ENCODE measurements at places on chromosomes 12 and 14. TPM values are rescaled to one million over a fixed set of nuclear protein-coding genes. Genes with fewer than 3 reads are reported as not detected.

The OR5AU1 gene
- not detected for total RNA-seq

GRCh38 chr14:90301668-90302090, 30.1 kb downstream of the NRDE2 start:
- no peaks in the 10 kb centered on the region for H3K36me3 ChIP-seq
- H3K4me1 ChIP-seq: peaks cover 23% of the 10 kb centered on the region
- peak; percentile 71 for DNase-seq
- H3K27me3 ChIP-seq: no peaks in the 10 kb centered on the region

GRCh38 chr14:104676694-104677511, 12.5 kb upstream of the INF2 start:
- no peaks in the 10 kb centered on the region for H3K27me3 ChIP-seq
- peak overlapping the region; percentile 97 for H3K27ac ChIP-seq
- H3K36me3 ChIP-seq: no peaks in the 10 kb centered on the region
- H3K4me3 ChIP-seq: peak overlapping the region; percentile 41

The SCNN1A gene
- not detected for total RNA-seq

The RPL10L gene
- total RNA-seq: not detected

- no peak overlapping the region for H3K27ac ChIP-seq
- H3K4me1 ChIP-seq: peaks cover 7% of the 10 kb centered on the region
- H3K27me3 ChIP-seq: peaks cover 47% of the 10 kb centered on the region
- DNase-seq: peak; percentile 12
These were observed 384.8 kb downstream of the BMP4 start for GRCh38 chr14:53571641-53572328.

DNA sequence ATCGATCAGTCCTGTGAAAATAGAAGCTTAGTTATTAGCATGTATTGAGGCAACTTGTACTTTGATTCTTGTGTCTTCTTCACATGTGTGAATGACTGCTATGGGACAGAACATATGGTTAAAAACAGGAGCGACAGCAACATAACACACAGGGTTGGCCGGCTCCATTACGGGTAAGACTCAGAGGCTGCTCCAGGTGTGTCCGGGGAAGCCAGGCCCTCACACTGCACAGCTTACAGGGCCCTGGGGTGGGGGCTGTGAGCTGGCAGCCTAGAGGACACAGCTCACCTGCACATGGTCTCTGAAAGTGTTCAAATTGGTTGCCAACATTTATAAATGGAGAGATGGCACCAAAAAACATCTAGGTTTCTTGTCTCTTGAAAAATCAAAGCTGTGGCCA, 31.1 kb downstream of the TCHP start:
- H3K4me1 ChIP-seq: no peaks in the 10 kb centered on the region
- peaks cover 27% of the 10 kb centered on the region for H3K36me3 ChIP-seq

The NKX2-1 gene
- total RNA-seq: not detected

The TMEM30B gene
- 0.24 TPM for total RNA-seq

DNA sequence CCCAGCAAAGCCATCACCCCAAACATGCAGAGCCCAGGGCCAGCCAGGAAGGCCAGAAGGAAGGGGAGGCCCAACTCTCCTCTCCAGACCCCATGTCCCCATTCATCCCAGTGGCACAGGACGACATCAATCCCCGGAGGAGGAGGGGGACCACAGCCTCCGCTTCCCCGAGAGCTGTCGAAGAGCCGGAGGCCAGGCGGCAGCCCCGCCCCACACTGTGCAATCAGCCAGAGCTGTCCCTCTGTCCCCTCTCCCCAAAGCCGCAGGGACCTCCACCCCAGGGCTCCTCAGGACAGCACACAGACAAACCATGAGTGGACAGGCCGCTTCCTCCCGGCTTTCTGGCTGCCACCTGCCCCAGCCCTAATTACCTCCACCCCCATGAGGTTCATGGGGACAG, 16.8 kb downstream of the RAB35 start:
- no peak overlapping the region for H3K4me3 ChIP-seq
- DNase-seq: no peak
- no peaks in the 10 kb centered on the region for H3K27me3 ChIP-seq
- no peak overlapping the region for H3K27ac ChIP-seq
- no peaks in the 10 kb centered on the region for H3K4me1 ChIP-seq

DNA sequence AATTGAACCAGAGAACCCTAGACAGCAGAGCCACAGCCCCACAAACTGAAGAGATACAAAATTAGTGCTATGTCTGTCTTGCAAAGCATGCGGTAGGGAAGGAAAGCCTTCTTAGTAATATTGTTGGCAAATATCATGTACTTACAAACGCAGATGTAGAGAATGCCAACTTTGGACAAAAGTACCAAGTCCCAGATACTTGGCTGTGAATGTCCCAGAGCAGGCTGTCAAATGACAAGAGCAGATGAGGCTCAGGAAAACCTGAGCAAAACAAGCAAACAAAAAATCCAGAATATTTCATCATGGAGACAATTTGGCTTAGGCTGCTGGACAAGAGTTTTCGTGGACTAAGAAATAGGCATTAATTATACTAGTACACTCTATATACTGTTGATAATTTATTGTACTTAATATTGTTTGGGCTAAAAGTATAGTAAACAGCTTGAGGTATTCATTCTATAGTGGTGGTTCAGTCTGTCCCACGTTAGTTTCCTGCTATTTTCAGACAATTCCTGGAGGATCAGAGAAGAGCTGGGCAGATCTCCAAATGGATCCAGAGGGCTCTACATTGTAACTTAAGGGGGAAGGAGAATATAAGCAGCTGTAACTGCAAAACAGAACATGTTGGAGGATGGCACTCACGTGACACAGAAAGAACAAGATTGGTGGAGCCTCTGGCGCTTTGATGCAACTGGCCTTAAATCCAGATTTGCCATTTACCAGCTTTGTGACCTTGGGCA, 329.8 kb downstream of the ATP23 start:
- no peak for DNase-seq
- H3K4me3 ChIP-seq: no peak overlapping the region
- no peaks in the 10 kb centered on the region for H3K27me3 ChIP-seq
- no peak overlapping the region for H3K27ac ChIP-seq
- no peaks in the 10 kb centered on the region for H3K4me1 ChIP-seq

DNA sequence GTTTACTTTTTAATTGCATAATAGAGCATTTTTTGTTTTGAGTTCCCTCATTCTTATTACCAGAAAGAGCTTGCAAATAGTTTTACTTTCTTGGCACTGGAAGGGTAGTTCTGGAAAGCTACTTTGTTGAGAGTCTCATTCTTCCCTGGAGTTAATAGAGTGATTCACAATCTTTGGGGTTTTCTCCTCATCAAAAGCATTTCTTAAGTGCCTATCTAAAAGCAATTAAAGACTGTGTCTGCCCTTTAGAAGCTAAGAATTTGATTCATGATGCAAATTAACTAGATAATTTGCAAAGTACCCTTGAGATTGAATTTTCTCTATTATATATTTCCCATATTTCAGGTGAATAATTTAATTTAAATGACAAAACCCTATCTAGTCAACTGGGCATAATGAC, 8.1 kb upstream of the BMAL2 start:
- no peak for DNase-seq
- H3K4me1 ChIP-seq: no peaks in the 10 kb centered on the region
- no peak overlapping the region for H3K27ac ChIP-seq
- no peaks in the 10 kb centered on the region for H3K27me3 ChIP-seq

- no peaks in the 10 kb centered on the region for H3K4me1 ChIP-seq
- no peaks in the 10 kb centered on the region for H3K36me3 ChIP-seq
- DNase-seq: peak; percentile 54
- no peak overlapping the region for H3K27ac ChIP-seq
These were observed 46.5 kb upstream of the SAV1 start for GRCh38 chr14:50714450-50715073.

- no peak overlapping the region for H3K27ac ChIP-seq
- H3K4me3 ChIP-seq: no peak overlapping the region
- no peak for DNase-seq
- no peaks in the 10 kb centered on the region for H3K4me1 ChIP-seq
- no peaks in the 10 kb centered on the region for H3K36me3 ChIP-seq
- no peaks in the 10 kb centered on the region for H3K27me3 ChIP-seq
These were observed 113.3 kb downstream of the TTC8 start for GRCh38 chr14:88937706-88938105.

The CORO1C gene
- total RNA-seq: 208 TPM

The EPYC gene
- total RNA-seq: not detected

- H3K36me3 ChIP-seq: peaks cover 15% of the 10 kb centered on the region
- H3K27me3 ChIP-seq: no peaks in the 10 kb centered on the region
- no peak overlapping the region for H3K27ac ChIP-seq
- no peak for DNase-seq
- H3K4me1 ChIP-seq: no peaks in the 10 kb centered on the region
These were observed 39.5 kb downstream of the PROX2 start for GRCh38 chr14:74836251-74836960.

DNA sequence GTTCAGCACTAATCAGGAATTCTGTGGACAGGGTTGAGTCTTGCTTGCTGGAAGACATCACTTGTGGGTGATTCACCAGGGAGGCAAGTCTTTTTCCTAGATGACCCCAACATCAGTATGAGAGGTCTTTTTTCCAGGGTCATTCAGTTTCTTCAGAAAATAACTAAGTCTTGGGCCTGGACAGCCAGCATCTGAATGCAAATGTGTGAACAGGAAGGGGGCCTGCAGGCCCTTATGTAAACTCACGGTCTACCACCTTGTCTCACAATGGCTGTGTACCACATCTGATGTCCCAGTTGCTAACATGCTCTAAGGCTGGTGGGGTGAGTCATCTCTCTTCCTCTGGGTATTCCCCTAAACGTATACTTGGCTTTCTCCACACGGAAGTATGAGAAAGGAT, 79.2 kb downstream of the HECTD4 start:
- H3K4me3 ChIP-seq: no peak overlapping the region
- H3K4me1 ChIP-seq: peaks cover 6% of the 10 kb centered on the region
- peaks cover 3% of the 10 kb centered on the region for H3K36me3 ChIP-seq

The COX8C gene
- not detected for total RNA-seq

- H3K4me3 ChIP-seq: no peak overlapping the region
- peaks cover 6% of the 10 kb centered on the region for H3K4me1 ChIP-seq
- no peaks in the 10 kb centered on the region for H3K36me3 ChIP-seq
- no peak overlapping the region for H3K27ac ChIP-seq
These were observed 82.3 kb downstream of the DENND5B start for GRCh38 chr12:31508436-31509150.

The DPY19L2 gene
- 7.5 TPM for total RNA-seq

- no peaks in the 10 kb centered on the region for H3K27me3 ChIP-seq
- H3K36me3 ChIP-seq: no peaks in the 10 kb centered on the region
- H3K4me1 ChIP-seq: peaks cover 14% of the 10 kb centered on the region
- H3K27ac ChIP-seq: no peak overlapping the region
- no peak for DNase-seq
These were observed 1021.5 kb upstream of the TMEM132C start for GRCh38 chr12:127245437-127245836.

GRCh38 chr12:48965298-48965838, 6.2 kb downstream of the WNT10B start:
- no peak overlapping the region for H3K4me3 ChIP-seq
- H3K4me1 ChIP-seq: peaks cover 5% of the 10 kb centered on the region
- peaks cover 10% of the 10 kb centered on the region for H3K27me3 ChIP-seq
- H3K27ac ChIP-seq: no peak overlapping the region

DNA sequence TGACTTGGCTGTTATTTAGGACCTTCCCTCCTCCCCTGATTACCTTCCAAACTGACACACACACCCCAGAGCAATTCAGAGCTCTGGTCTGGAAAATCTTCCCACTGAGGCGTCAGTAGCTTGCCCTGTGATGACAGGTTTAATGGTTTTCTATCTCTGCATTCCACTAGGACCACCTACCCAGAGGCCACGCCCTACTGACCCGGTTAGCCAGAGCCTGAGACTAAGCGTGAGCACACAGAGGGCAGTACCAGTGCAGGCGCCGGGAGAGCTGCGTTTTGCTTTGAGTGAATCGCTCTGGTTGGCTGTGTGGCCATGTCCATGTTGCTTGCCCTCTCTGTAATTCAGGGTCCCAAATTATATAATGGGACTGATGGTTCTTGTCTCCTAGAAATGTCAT, 36.2 kb upstream of the ATP2A2 start:
- no peaks in the 10 kb centered on the region for H3K27me3 ChIP-seq
- H3K36me3 ChIP-seq: no peaks in the 10 kb centered on the region
- H3K4me1 ChIP-seq: no peaks in the 10 kb centered on the region
- no peak overlapping the region for H3K27ac ChIP-seq
- H3K4me3 ChIP-seq: no peak overlapping the region
- no peak for DNase-seq

- no peaks in the 10 kb centered on the region for H3K36me3 ChIP-seq
These were observed 160.5 kb downstream of the PAH start for GRCh38 chr12:102756530-102756929.

DNA sequence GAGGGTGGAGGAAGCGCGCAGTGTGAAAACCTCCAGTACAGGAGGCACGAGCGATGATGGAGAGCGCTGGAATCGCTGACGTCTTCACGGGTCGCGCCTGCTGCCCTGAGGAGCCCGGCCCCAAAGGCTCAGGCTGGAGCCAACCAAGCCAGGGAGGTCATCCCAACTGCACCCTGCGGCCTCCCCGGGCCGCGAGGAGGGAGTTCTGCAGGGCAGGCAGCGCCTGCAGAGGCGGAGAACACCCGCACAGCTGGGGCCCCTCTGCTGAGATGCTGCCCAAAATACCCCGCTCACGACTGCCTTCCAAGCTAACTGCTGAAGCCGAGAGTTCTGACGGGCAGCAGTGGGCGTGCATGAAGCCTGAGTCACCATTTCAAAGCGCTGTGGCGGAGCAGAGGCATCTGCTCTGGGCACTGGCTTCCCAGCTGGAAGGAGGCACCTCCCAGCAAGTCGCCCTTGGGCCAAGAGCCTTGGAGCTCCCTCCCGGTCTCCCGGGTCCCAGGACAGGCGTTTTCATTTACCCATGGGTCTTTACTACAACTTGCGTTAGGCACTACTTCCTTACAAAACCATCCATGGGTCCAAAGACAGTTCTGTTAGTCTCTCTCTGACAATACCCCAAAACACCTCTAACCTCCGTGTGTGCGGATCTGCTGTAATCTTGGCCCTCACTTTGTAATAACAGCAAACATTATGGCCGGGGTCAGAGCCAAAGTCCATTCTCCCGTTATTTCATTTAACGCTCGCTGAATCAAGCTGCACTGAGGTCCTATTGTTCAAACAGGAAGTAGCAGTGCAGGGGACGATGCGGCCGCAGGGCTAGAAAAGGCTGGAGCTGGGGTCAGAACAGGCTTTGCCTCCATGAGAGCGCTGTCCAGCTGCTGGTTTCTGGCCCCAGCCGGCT, 60.1 kb upstream of the RIMBP2 start:
- no peaks in the 10 kb centered on the region for H3K27me3 ChIP-seq
- peak overlapping the region; percentile 8 for H3K4me3 ChIP-seq
- H3K36me3 ChIP-seq: no peaks in the 10 kb centered on the region
- H3K4me1 ChIP-seq: no peaks in the 10 kb centered on the region
- H3K27ac ChIP-seq: no peak overlapping the region

DNA sequence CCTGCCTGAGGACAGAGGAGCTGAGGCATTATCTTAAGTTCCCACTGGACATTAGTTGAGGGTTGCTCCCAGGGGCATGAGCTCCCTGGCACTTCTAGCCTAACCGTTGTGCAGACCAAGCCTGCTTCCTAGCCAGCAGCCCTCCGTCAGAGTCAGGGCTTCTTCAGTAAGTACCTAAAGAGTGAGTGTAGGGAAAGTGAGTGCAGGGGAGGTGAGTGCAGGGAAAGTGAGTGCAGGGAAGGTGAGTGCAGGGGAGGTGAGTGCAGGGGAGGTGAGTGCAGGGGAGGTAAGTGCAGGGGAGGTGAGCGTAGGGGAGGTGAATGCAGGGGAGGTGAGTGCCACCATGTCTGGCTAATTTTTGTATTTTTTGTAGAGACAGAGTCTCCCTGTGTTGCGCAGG, 190.5 kb downstream of the ESRRB start:
- H3K4me1 ChIP-seq: no peaks in the 10 kb centered on the region
- H3K4me3 ChIP-seq: no peak overlapping the region
- H3K36me3 ChIP-seq: no peaks in the 10 kb centered on the region
- no peaks in the 10 kb centered on the region for H3K27me3 ChIP-seq

GRCh38 chr14:104439625-104440024, 139.9 kb upstream of the C14orf180 start:
- H3K4me1 ChIP-seq: no peaks in the 10 kb centered on the region
- H3K36me3 ChIP-seq: no peaks in the 10 kb centered on the region
- no peak overlapping the region for H3K27ac ChIP-seq
- H3K27me3 ChIP-seq: peaks cover 2% of the 10 kb centered on the region
- no peak overlapping the region for H3K4me3 ChIP-seq
- DNase-seq: no peak
